ENCODE measurements at places on chromosomes 4 and X.

DNA sequence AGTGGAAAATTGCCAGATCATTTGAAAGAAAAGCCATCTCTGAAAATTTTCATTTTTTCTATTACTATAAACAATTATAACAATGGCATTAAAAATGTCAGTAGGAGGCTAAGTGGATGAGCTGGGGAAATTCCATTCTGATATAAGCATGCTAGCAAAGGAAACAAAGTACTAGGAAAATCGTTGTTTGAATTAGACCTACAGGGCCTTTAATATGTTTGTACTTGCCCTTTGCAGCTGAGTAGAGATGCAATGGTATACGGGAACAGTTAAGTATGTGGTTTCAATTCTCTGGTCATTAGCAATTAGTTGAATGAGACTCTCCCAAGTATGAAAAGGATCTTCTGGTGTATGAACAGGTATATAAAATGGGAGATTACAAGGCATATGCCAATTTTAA lies 452.2 kb downstream of the PCDH11X start:
- no peak for DNase-seq

- DNase-seq, result peak; percentile 55
These were observed at the start of gene CLNK for GRCh38 chr4:10684631-10685030. TSS of gene CLNK (minus strand) at chr4:10684768. CDS start at chr4:10667869, 16,899 bp downstream.

GRCh38 chrX:48835524-48836329 lies at the start of gene PCSK1N:
TSS of gene PCSK1N (minus strand) at chrX:48835610. CDS start at chrX:48835532, 78 bp downstream.
- DNase-seq, result peak; percentile 9

GRCh38 chr4:13541176-13541604 lies 3.1 kb downstream of the NKX3-2 start:
- peak; percentile 32 for DNase-seq

GRCh38 chr4:90842960-90843359 lies 715.8 kb downstream of the CCSER1 start:
- peak; percentile 4 for DNase-seq

- DNase-seq, result peak; percentile 83
These were observed 35.7 kb downstream of the HAND2 start for GRCh38 chr4:173494013-173494970.

DNA sequence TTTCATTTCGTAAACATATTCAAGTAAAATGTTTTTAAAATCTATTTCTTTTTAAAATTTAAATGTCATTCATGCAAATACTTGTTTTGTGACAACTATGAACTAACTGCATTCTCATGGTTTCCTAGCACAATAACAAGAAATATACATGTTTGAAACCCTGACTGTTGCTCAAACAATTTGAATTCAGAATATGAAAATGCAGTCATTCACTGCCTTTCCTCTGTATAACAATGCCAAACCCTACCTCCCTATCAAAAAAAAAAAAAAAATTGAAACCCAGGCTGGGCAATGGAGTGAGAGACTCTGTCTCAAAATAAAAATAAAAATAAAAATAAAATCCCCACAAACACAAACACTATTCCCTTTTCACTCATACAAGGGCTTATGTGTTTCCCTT lies 42.1 kb downstream of the MAB21L2 start:
- DNase-seq, result no peak

DNA sequence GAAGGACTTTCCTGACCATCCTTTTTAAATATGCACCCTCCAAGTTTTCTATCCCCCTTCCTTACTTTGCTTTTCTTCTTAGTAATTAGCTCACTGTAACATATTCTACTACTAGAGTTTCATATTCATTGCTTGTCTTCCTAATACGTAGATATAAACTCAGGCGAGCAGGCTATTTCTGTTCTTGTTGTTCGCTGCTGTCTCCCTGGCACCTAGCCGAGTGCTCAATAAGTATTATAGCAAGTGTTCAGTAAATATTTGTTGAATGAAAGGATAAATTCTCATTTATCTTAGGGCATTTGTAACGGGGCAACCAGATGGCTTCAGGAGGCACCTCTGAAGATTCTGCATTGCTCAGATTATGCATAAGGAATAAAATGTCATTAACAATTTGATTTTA lies 6.8 kb upstream of the RHOH start:
- DNase-seq, result no peak

DNA sequence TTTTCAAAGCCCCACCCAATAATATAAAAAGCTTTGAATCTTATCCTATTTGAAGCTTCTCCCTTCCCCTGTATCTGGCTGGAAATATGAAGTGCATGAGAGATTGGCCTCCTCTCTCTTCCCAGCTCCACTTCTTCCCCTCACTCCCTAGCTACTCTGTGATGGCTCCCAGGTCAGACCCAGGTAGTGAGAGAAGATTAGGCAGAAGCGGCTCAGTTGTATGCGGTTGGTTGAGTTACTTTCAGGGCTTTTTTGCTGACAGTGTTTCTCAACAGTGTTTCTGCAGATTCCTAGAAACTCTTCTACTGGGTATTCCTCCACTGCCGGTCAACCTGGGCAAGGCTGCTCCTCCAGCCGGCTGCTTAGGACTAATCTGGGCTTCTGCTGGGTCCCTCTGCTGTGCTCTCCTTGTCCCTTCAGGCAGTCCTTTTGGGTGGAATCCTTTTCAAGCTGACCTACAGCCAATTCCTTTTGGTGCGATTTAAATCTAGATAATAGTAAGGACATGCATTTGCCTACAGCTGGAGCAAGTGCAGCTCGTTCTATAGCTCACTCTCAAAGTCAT lies 87.4 kb upstream of the SLC7A11 start:
- no peak for DNase-seq

- DNase-seq, result no peak
These were observed 60.2 kb downstream of the FAM193A start for GRCh38 chr4:2596611-2597010.

GRCh38 chrX:29187264-29187663 lies 600.0 kb downstream of the IL1RAPL1 start:
- DNase-seq, result no peak

GRCh38 chr4:84968925-84969324 lies 2.4 kb upstream of the WDFY3 start:
- no peak for DNase-seq

DNA sequence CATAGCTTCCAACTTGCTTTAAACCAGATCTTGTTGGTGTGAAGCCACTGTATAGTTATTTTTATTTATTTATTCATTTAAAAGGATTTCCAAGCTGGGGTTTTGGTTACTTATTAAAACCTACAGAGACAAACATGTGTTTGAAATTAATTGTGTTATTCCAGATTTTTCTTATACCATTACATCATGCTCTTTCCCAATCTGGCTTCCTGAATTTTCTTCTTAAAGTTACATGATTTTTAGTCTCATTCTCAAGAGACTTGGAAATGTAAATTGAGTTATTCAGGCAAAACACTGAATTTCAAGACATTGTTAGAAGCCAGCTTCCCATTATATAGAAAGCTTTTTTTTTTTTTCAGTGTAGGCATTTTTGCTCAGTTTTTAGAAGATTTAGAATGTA lies 381.9 kb downstream of the IL1RAPL1 start:
- DNase-seq, result no peak

GRCh38 chr4:81165861-81166430 lies 49.1 kb downstream of the PRKG2 start:
- DNase-seq, result no peak

DNA sequence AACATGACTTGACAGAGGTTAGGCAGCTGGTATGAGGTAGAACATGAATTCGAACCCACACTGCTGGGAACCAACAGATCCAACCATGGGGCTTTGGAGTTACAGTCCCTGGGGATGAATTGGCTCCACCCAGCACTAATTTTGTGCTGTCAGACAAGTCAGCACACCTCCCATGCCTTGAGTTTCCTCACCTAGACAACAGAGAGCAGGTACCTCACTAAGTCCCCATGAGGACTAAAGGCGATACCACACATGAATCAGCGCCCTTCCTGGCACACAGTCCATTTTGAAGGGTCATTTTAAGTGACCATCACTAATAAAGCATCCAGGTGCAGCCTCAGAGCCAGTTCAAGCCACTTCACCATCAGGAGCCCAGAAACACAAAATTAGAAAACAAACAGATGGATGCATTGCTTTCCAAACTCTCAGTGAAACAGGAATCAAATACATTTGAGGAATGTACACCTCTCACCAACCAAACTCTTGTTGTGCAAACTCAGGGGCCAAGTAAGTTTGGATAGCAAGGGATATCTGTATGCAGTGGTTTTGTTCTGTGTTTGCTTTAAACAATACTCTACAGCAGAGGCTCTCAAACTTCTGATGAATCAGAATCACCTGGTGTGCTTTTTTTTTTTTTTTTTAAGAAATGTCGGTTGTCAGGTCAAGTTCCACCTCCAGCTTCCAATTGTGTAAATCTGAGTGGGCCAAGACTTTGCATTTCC lies 10.1 kb downstream of the IDS start:
- DNase-seq, result no peak

- no peak for DNase-seq
These were observed at the start of gene SRPX2 for GRCh38 chrX:100643956-100644860. TSS of gene SRPX2 (plus strand) at chrX:100644199. CDS start at chrX:100646323, 2,124 bp downstream.
